Left hindlimb (tissue), 1 donor: ENCODE measurements at places on chromosomes 3 and 15.

DNA sequence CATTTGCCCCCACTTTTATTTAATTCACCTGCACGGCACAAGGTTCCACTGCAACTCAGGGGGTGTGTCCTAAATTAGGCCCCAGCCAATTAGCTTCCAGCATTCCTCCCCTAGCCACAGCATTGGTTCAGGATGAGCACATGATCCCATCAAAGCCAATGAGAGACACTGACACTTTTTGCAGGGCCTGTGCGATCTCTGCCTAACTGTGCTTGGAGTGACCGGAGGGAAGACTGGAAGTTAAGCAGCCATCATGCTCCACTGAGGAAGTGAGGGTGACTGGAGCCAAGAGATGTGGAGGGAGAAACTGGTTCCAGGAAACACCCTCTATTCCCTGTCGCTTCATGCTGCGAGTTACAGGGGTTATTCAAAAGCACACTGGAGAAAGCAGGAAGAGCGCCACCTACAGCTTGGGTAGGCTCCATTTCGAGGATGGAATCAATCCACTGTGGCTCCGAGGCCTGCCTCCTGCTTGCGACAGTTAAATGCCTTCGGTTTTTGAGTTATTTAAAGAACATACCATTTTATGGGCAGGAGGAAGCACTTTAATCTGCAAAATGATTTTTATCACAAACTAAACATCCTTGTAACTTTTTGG, 122.2 kb upstream of the WNT5A start:
- no peak for DNase-seq

DNA sequence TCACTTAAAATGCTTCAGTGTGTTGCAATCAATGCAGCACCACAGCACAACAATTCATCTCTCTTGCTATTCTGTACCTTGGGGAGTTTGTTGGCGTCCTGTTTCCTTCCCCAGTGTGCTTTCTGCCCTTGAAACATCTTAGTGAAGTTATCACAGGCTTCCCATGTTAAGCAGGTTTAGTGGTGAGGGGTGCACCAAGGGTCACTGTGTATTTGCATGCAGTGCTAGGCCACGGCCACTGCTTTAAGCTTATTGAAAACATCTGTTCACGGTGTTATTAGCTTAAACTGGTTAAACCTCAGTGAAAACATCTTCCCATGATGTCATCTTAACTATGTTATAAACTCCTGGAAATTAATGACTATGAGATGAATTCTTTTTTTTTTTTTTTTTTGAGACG, 217.3 kb upstream of the GOLIM4 start:
- DNase-seq: no peak

DNA sequence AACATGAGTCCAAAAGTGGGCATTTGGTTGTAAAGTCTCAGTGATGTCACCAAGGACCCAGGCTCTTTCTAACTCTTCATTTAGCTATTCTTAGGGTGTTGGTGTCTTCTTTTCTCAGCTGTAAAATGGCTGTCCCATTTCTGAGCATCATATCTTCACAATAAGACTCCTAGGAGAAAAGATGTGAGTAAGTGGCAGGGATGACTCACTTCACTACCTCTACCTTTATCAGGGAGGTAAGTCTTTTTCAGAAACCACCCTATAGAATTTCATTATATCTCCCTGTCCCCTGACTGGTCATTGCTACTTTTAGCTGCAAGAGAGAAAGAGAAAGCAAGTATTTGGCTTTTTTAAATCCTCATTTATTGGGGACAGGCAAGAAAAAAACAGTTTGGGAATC, 300.2 kb upstream of the RBMS3 start:
- DNase-seq: no peak

- no peak for DNase-seq
These were observed 667.1 kb upstream of the NR2F2 start for GRCh38 chr15:95663156-95664100.

- no peak for DNase-seq
These were observed 15.5 kb upstream of the PPP1R2 start for GRCh38 chr3:195558602-195559001.

GRCh38 chr3:17629400-17629799, 113.0 kb downstream of the TBC1D5 start:
- DNase-seq: no peak

- DNase-seq: no peak
These were observed 40.1 kb downstream of the SGO1 start for GRCh38 chr3:20145874-20146273.

DNA sequence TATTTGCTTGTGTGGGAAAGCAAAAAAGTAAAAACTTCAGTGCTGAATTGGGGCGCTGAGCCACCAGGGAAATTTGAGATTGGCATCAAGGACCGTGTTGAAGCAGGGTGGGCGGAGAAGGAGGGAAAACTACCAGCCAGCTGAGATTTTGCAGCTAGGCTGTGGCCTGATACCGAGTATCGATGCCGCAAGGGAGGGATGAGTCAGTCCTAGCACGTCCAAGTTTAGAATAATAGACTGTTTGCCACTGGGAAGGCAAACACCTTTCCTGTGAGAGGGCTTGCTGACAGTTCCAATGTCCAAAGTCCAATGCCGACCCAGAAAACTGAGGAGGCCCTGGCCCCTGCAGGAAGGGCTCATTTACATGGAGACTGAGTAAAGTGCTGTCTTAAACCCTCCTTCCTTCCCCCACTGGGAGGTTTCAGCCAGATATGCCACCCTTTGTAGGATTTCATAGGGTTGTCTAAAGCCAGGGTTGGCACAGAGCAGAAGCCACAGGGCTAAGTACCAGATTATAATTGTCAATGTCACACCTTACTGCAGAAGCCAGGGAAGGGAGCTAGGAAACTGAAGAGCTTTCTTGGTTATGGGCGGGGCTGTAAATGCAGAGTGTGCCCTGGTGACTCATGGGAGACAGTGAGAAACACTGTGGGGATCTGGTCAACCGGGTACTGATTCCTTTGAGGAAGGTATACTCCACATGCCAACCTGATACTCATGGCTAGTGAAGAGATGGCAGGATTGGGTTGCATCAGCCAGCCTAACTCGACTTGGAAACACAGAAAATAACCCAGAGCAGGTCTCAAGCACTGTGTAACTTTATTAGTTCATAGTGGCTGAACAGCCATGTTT, 28.4 kb upstream of the PIK3CB start:
- DNase-seq: peak; percentile 29

GRCh38 chr3:58333206-58334012, 717 bp downstream of the PXK start:
- peak; percentile 54 for DNase-seq

DNA sequence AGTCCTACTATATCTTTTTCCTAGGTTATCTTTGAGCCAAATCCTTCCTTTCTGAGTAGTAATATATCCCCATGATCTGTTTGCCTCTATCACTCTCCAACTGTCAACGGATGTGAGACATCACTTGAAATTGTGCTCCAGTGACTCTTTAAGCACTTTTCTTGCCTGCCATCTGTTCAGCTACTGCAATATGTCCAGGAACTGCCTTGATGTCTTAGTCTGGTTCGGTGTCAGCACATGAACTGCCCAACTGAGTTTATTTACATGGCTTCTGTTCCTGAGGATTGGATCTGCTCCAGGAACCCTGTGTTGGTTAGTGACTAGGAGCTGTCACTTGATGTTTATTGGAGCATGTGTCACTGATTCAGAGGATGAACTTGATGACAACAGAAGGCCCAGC, 116.5 kb downstream of the SLC9A9 start:
- no peak for DNase-seq

DNA sequence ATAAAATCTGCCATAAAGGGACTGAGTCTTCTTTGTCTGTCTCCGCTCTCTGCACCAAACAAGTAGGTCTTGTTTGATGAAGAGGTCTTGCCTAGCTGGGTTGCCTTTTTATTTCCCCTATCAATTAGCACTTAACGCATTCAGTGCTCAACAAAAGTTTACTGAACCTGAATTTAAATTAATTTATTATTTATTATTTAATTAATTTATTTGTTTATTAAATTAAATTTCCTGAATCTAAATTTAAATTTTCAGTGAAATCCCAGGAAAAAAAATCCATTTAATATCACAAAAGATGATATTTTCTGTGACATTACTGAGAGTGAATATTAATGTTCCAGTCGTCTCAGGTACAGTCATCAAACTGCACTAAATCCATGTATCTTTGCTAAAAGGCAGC, 164.9 kb upstream of the AGTR1 start:
- DNase-seq: no peak

- DNase-seq: no peak
These were observed 82.8 kb downstream of the DUT start for GRCh38 chr15:48414015-48414414.

- no peak for DNase-seq
These were observed 59.4 kb upstream of the FLNB start for GRCh38 chr3:57948781-57949242.
